ENCODE measurements at places on chromosomes 12 and 14.

- DNase-seq = no peak
These were observed 10.2 kb downstream of the CMTM5 start for GRCh38 chr14:23386999-23387398.

DNA sequence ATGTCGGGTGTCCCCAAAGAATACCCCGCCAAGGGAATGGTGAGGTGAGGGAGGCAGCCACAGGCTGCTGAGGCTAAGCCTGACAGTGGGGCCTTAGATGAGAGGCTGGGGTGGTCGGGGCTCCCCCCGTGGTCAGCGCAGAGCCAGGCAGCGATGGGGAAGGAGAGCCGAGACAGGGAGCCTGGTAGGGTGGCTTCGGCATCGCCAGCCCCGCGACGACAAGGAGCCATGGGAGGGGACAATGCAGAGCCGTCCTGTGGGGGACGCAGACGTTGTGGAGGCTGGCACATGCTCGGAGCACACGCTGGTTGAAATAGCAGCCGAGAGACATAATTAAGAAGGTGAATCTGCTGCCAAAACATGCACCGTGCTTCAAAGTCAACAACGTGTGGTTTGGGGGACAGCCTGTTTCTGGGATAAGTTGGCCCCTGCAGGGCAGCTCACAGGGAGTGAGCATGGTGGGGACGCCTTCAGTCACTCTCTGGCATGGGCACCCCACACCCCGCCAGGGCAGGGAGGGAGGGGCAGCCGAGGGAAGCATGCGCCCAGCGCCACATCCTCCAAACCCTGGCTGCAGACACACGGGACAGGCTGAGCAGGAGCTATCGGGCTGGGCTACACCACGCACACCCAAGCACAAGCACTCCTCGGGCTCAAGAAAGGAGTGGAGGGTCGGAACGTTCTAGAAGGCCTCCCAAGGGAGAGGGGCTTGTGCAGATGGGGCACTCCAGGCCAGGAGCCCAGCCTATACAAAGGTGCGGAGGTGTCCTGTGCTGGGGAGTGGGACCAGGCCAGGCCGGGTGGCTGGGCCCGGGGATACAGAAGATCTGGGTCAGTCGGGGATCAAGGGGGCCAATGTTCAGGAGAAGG lies 66.6 kb upstream of the C14orf180 start:
- DNase-seq = no peak

DNA sequence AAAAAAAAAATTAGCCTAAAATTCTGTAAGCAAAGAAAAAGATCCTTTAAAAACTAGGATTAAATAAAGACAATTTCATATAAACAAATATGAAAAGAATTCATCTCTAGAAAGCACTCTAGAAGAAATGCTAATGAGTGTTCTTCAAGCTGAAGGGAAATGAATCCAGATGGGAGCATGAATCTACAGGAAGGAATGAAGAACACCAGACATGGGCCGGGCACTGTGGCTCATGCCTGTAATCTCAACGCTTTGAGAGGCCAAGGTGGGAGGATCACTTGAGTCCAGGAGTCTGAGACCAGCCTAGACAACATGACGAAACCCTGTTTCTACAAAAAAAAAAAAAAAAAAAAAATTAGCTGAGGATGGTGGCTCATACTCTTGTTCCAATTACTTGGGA lies 297.2 kb downstream of the FBXL14 start:
- DNase-seq = no peak

GRCh38 chr14:79037106-79037505 lies 866.9 kb downstream of the NRXN3 start:
- DNase-seq = no peak

DNA sequence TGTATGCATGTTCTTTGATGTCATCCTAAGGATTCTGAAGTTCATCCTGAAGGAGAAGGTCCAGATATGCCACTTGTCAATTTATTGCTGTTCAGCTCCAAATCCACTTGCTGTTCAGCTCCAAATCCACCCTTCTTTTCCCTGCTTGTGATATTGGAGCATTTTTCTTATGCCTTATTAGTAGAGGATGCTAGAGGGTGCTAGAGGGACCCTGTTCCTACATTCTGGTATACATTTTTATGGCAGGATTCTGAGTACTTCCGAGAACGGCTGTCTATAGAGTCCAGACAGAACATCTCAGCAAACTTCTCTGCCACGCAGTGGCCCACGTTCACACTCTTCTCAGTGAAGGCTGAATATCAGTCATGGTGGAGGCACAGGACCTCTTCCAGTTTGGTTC lies 406.7 kb downstream of the NOVA1 start:
- no peak for DNase-seq

GRCh38 chr12:96192926-96193573 lies 1.1 kb upstream of the ELK3 start:
- DNase-seq = no peak

DNA sequence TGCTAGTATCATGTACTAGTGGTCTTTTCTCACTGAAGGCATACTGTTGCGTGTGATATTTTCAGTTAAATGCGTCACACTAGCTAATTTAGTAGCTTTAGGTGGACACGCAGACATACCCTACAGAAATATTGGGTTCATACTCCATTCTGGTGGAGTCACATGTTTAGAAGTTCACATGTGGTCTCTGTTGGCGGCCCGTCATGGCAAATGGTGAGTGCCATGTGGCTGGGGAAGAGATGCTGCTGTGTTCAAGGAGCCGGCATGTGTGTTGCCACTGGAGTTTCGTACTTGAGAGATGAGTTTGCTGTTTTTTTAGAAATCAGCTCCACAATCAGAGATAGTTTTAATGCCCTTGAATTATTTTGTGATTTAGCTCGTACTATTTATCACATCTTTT lies 454.6 kb downstream of the PCNX1 start:
- no peak for DNase-seq

- no peak for DNase-seq
These were observed 48.9 kb downstream of the GALNT8 start for GRCh38 chr12:4769073-4769472.

DNA sequence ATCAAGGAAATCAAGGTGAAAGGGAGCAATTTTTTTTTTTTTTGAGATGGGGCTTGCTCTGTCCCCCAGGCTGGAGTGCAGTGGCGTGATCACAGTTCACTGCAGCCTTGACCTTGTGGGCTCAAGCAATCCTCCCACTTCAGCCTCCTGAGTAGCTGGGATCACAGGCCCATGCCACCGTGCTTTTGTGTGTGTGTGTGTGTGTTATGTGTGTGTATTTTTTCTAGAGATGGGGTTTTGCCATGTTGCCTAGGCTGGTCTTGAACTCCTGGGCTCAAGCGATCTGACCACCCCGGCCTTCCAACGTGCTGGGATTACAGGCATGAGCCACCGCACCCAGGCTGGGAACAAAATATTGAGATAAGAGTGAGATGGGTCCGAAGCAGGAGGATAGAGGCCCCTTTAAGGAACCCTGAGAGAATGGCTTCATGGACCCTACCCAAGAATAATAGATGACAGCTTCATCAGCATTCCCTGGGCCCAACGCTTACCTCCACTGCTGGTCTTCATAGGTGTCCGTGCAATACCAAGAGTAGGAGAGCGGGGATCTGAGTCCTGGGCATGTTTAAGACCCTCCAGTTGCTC lies 1.0 kb downstream of the CDCA3 start:
- no peak for DNase-seq

DNA sequence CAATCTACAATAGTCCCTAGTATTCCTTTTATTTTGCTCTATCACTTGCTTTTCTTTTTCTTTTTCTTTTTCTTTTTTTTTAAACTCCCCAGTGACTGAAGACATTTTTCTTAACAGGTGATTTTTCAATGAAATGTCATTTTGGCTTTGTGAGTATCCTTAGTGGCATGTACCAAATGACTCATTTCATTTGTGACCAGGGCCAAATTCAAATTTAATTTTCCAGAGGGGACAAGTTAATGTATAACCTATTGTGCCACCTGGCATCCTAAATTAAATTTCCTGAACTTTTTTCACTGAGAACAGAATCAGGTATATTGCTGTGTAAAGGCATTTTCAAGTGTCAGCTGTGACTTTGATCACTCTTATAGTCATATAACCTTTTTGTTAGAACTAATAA lies 39.7 kb upstream of the SYT1 start:
- DNase-seq = no peak

GRCh38 chr14:89268514-89268913 lies 148.5 kb downstream of the FOXN3 start:
- DNase-seq = no peak

Data from stimulated activated CD4-positive, alpha-beta T cell treated with anti-CD3 and anti-CD28 coated beads, TNF-alpha, amount 100 ng/mL, for 1 hour (primary cell).